Left lung (tissue), 14 donors: ENCODE measurements at places on chromosomes 5 and 9. TPM values are rescaled to one million over a fixed set of nuclear protein-coding genes. Genes with fewer than 3 reads are reported as not detected.

DNA sequence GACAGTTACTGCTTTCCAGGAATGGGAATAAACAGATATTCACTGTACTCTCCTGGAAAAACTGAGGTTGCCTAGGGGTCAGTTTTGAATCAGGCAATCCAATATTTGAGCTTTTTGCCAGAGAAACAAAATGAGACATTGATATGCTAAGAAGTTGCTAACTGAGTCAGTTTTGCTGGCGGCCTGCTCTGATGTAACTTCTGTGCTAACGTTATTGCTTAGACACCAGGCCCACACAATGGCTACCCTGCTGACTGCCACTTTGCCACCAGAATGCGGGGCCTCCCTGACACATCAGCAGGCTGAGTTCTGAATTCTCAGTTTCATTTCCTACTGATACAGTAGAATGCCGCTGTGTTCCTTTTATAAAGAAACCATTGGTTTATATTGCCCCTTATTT is 18.2 kb upstream of the ZNF618 start:
- peak; percentile 53 for DNase-seq

DNA sequence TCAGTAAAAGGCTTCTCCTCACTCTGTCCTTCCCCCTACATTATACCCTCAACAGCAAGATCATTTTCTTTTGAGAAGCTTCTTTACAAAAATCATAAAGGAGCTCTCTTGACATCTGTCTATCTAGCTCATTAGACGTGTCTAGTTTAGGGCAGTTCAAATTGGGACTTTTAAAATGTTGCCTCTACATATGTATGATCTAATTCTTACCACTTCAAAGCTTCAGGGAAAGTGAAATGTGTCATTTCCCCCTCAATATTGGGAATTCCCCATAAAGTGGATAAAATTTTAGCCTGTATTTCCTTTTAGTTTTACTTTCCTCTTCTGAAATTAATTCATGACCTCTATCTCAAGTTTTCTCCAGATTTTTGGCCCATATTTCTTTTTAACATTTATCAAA is 323.7 kb downstream of the ARRDC3 start:
- no peak for DNase-seq

GRCh38 chr9:124291801-124292396 is 34.1 kb downstream of the NEK6 start:
- DNase-seq = no peak

DNA sequence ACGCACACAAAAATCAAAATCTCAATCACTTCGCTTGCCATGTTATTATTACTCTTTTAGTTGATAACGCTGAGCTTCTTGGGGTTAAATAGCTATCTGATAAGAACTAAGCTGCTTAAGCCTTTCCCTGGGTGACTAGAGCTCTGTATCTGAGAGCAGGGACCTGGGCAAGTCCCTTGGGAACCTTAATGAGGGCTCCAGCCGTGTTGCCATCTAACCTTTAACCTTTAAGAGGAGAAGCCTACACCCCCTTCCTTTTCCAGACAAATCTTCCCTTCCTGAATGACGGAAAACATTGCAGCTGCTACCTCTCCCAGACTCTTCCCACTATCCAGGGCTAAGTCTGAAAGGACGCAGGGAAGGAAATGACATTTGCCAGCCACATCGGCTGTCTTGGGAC is 216.5 kb upstream of the RAI14 start:
- DNase-seq = no peak

GRCh38 chr5:98963019-98963418 is 34.2 kb upstream of the CHD1 start:
- no peak for DNase-seq

DNA sequence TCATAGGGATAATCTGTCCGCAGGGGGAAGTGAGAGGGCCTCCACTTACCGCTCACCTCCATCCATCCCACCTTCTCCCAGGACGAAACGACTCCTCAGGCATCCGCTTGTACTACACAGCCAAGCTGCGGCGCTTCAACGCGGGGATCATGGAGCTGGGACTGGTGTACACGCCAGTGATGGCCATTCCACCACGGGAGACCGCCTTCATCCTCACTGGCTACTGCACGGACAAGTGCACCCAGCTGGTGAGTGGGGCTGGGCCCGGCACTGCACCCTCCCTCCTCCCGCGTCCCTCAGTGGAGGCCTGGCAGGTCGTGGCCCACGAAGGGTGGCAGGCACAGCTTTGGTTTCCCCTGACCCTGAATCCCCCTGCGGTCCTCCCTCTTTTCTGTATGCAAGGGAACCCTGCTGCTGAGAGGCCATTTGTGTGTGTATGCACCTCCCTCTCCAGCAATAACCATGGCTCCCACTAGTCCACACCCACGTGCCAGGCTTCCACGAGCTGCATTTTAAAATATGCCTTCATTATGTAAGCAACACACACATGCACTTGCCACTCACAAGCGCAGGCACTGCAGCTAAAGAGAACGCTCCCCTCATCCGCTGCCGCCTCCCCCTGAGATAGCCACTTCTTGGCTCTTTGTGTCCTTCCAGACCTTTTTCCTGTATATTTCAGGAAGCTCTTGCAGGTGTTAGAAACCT is 11.8 kb downstream of the DBH start:
- no peak for DNase-seq

DNA sequence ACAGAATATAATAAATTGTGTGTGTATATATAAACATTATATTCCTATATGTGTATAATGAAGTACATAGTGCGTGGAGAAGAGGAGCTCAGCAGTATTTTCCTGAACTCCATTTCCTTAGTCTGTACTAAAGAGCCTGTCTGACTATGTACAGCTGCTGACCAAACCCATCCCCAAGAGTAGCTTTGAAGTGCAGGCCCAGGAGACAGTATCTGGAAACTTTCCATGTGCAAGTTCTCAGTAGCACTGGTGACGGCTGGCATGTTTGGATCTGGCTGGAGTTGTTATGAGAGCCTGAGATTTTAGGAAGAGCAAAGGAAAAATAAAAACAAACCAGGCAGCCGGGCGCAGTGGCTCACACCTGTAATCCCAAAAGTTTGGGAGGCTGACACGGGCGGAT is 244.2 kb downstream of the RFK start:
- no peak for DNase-seq

DNA sequence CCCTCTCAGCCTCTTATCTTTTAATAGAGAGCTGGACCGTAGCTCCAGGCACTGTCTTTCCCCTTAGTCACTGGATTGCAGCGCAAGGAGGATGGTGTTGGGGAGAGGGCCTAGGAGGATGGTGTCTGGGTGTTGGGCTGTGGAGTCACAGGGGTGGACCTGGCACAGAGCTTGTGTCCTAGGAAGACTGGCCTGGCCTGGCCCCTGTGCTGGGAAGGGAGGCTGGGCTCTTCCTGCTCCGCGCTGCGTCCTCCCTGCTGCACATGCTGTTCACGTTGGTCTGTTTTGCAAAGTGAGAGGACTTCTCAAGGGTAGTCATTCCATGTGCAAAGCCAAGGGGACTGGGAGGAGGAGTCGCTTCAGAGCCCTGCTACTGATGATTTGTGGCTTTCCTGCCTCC is 123.9 kb downstream of the EHMT1 start:
- DNase-seq = no peak

- DNase-seq = no peak
These were observed 242.1 kb downstream of the HCN1 start for GRCh38 chr5:45454114-45454513.

DNA sequence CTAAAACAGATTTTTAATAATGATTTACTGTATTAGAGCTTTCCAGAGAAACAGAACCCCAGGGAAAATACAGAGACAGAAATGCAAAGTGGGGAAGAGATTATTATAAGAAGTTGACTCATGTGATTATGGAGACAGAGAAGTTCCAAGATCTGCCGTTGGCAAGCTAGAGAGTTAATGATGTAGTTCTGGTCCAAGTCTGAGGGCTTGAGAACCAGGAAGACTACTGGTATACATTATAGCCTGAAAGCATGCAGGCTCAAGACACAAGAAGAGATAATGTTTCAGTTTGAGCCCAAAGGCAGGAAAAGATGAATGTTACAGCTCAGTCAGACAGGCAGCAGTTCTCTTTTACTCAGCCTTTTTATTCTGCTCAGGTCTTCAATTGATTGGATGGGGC is 98.8 kb upstream of the NFIL3 start:
- no peak for DNase-seq

GRCh38 chr5:172866802-172867748 is 33.0 kb downstream of the ERGIC1 start:
- no peak for DNase-seq

GRCh38 chr9:25537808-25538207 is 140.4 kb downstream of the TUSC1 start:
- DNase-seq = no peak

- DNase-seq = no peak
These were observed 33.7 kb upstream of the MVB12B start for GRCh38 chr9:126292736-126293521.

Gene CNTLN
- total RNA-seq = 5.2 TPM

Gene AK6
- 31.1 TPM for total RNA-seq

Gene OGN
- total RNA-seq = 41.2 TPM

Gene CATSPER3
- total RNA-seq = 0.85 TPM
